ENCODE measurements at places on chromosomes 13 and 19.

DNA sequence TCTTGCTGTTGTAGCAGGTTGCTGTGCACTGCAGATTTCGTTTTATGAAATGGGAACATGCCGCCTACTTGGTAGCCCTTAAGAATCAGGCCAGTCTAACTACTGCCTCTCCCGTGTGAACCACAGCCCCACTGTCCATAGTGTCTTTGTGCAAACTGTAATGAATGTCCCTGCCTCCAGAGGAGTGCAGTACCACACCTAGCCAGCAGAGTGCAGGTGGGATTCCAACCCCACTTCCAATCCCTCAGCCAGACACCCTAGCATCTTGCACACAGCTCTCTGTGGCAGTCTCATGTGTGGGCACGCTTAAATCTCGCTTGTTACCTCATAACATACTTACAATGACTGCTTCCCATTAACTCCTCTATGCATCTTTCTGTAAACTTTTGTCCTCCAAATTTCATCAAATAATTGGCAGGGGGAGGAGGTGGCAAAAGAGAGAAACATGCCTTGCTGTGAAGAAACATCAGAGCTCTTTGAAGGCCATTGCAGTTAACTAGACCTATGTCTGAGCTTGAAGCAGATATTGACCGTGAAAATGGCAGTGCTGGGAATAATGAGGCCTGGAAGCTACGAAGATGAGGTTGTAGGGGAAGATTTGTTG, 47.2 kb downstream of the ZAR1L start:
- peak; percentile 5 for DNase-seq

DNA sequence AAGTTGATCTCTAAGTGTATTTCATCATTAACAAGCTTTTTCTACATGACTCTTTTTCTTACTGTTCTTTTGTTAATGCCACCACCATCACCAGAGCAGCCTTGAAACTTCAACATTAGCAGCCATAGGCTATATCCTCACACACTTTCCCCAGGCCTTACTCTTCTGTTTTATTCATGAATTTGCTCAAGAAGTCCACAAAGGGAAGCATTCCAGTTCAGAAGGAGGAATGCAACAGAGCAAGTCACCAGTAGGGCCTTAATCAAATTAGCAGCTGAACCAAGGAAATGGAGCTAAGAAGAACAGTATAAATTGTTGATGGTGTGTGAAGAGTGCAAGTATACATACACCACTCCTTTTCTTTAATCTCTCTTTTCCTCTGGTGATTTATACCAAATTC, 223.1 kb downstream of the NBEA start:
- DNase-seq: no peak

- no peak for DNase-seq
Observed at GRCh38 chr19:14072535-14073260, at the start of gene MISP3. Gene MISP3 (plus strand): TSS chr19:14072786. CDS start chr19:14073310, 524 bp downstream.

- DNase-seq: no peak
Observed at GRCh38 chr19:45900738-45901431, 1.5 kb downstream of the MYPOP start.

DNA sequence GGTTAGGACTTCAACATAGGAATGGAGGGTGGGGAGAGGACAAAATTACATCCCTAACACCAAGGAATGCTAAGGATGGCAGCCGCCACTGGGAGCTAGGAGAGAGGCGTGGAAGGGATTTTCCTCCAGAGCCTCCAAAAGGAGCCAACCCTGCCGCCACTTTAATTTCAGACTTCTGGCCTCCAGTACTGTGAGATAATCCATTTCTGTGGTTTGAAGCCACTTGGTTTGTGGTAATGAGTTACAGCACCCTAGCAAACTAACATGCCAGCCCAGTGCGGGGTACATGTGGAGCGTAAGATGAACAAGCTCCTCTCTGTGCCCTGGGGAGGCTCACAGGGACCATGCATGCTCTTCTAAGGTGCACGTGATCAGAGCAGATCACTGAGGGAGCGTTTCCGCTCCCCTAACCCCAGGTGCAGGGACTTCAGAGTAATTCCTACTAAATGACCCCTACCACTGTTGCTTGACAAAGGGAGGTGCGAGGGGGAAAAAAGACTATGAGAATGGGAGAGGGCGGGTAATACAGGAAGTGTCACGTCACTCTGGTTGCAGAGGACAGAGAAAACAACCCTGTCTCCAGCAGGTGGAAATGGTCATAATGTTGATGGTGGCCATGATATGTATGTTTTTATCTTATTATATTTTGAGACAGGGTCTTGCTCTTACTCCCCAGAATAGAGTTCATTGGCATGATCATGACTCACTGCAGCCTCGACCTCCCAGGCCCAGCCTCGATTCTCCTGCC, 12.0 kb downstream of the FPR1 start:
- no peak for DNase-seq

DNA sequence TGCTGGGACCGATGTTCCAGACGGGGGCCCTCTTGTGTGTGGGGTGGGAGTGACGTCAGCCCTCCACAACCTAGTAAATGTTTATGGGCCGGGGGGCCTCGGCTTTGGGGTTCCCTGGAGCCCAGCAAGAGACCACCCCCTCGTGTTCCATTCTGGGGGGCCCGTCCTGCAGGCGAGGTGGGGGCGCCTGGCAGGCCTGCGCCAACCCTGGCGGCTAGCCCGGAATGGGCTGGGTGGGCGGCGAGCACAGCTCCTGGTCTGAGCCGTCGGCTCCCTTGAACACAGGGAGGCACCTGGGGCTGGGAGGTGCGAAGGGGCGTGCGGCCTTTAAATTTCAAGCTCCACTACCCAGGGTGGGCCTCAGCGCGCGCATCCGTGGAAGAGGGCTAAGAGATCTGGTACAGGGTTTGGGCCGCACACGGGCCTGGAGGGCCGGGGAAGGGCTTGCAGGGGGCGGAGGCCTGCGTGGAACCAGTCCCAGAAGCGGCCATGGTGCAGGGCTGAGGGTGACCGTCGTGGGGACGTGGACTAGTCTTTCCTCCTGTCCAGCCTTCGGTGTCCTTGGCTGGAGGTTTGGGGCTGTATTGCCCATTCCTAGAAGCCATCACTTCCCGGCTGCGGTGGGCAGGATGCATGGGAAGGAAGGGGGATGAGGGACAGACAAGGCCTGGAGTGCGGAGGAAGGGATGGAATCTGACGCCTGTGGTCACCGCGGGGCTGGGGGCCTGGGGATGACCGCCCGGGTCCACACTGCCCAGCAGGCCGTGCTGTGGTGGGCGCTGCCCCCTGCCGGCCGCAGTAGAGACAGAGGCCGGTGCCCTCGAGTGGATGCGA, 11.4 kb downstream of the NDUFA11 start:
- no peak for DNase-seq

DNA sequence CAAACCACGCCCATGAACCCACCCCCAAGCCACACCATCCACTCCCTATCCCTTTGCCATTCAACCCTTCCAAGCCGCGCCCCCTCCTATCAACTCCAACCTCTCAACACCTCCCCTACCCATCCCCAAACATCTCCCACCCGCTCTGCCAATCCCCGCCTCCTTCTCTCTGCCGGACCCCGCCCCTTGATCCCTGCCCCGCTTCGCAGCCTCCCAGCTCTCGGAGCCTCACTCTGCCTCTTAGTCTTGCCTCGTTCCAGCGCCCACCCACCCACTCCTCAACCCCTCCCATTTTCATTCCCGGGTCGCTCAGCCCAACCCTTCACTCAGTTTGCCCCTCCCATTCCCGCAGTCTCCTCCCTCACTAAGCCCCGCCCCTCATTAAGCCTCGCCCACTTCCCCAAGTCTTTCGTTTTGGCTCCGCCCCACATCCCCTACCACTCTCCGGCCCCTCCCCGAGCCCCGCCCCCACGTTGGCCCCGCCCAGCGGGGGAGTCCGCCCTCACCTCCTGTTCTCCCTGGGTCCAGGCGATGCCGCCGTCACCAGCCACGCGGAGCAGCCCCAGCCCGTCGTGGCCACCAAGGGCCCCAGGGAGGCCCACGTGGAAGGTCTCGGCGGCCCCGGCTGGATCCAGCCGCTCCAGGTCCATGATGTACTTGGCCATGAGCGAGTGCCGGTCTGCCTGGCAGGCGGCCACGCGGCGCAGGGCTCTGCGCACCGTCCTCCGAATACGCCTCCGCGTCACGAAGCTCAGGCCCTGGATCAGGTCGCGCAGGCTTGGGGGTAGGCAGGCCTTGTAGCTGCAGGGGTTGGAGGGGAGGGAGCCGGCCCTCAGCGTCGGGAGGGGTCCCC, 5.7 kb downstream of the JAK3 start:
- peak; percentile 56 for DNase-seq

DNA sequence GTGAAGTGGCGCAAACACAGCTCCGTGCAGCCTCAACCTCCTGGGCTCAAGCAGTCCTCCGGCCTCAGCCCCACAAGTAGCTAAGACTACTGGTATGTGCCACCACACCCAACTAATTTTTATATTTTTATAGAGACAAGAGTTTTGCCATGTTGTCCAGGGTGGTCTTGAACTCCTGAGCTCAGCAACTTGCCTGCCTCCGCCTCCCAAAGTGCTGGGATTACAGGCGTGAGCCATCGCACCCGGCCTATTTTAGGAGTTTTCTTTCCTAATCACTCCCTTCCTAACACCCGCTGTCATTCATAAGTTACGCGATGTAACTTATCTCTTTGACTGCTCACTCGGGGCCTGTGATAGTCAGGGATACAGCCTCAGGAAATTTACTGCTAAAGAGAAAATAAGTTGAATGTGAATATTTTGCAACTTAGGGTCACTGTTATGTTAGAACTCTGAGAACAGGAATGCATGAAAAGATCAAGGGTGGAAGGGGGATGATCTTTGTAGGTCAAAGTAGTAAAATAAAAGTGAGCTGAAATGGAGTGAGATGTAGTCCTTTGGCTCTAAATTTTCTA, 140.3 kb downstream of the DCT start:
- no peak for DNase-seq

GRCh38 chr19:52217576-52217975, 27.7 kb downstream of the PPP2R1A start:
- no peak for DNase-seq

DNA sequence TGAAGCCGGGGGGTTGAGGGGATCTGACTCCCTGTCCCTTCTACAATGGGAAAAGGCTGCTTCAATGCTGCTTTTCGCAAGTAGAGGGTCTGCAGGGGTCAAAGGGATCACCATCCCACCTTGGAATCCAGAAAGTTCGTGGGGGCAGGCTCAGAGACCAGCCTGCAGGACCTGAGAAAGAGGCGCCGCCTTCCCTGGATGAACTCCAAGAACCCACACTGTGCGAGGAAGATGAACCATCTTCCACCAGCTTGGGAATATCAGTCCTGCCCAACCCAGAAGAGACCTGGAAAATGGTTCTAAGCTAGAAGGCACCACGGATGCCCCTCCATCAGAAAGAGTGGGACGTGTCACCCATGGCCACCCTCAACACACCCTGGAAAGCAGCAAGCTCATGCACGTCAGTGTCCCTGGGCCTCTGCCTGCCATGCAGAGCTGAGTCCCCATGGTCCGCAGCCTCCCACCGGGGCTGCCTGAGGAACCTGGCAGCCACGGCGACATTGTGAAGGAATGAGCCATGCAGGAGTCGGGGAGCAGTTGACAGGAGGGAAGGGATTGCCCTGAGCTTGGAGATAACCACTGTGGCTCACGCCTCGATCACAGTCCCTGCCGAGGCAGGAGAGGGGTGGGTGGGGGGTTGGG, 14.6 kb downstream of the RAB3D start:
- DNase-seq: no peak

- no peak for DNase-seq
Observed at GRCh38 chr13:109344552-109345157, 441.7 kb downstream of the IRS2 start.

DNA sequence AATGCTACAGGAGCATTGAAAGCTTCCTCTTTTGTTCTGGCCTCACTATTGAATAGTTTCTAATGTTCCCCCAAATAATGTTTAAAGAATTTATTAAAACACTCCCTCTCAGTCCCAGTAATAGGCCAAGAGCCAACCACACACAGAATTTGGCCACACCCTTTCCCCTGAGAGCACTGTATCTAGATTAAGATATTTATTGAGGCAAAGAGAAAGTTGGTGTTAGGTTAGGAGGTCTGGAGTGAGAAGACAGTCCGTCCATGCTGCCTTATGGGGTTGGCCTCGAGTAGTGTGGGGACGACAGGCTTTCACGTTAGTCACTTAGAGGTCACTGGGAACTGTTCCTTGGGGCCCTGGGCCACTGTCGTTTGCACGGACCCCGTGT, 122.9 kb upstream of the RNF113B start:
- DNase-seq: no peak

- DNase-seq: no peak
Observed at GRCh38 chr19:46288896-46289588, 7.8 kb upstream of the HIF3A start.

GRCh38 chr13:106348075-106348840, 187.2 kb downstream of the EFNB2 start:
- DNase-seq: no peak

DNA sequence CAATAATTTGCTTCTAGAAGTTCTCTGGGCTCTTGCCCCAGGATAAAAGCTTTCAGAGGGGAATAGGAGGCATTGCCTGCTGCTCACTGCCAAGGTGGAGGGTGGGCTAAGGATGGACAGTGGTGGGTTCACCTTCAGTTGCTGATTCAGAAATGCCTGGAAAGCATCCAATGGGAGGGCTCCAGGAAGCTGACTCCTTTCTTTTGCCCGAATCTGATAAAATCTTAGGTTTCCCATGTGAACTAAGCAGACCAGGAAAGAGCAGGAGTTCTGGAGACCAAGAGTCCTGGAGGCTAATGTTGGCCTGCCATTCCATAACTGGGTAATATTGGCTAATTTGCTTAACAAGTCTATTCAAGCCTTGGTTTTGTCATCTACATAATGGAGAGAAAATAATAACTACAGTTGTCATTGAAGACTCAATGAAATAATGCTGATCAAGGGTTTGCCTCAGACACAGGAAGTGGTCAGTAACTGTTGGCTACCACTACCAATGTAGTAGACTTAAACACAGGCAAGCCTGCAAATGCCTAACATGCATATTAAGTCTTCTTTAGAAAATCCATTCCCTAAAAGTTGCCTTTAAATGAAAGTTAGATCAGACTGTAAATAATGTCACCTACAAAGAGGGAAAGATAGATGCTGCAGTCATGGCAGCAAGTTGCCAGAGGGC, 528.4 kb upstream of the NBEA start:
- DNase-seq: no peak

DNA sequence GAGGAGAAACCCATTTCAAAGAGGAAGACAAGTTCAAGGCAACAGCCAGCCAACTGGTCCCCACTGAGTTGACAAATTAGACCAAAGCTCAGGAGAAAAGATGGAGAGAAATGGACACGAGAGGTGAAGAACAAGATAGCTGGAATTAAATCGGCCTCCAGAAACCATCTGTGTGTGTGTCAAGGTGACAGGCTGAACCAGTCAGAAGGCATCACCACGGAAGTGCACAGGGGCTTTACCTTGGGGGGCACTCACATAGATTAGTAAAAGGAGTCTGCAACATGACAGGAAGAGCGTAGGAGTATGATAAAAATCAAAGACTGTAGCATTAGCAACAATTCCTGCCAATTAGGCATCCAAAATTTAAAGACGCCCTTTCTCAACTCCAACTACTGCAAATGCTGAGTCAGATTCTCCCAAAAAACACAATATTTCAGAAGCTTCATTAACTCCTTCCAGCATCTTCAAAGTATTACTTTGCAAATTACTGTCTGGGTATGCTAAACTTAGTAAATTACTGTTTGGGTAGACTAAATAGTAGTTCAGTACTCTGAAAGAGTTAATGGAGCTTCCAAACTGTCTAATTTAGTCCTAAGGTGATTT, 66.2 kb downstream of the FOXO1 start:
- DNase-seq: no peak

- DNase-seq: no peak
Observed at GRCh38 chr13:50069261-50069660, 54.0 kb downstream of the KCNRG start.

- no peak for DNase-seq
Observed at GRCh38 chr13:44573790-44574465, 2.2 kb downstream of the TSC22D1 start.

GRCh38 chr13:84994582-84994981, 804.6 kb downstream of the SLITRK6 start:
- no peak for DNase-seq

GRCh38 chr19:17296976-17297375, 6.2 kb downstream of the ABHD8 start:
- no peak for DNase-seq
